ENCODE measurements at places on chromosomes 7 and 10.

GRCh38 chr10:125006188-125006680 is 64.3 kb downstream of the ZRANB1 start:
- no peak for DNase-seq

DNA sequence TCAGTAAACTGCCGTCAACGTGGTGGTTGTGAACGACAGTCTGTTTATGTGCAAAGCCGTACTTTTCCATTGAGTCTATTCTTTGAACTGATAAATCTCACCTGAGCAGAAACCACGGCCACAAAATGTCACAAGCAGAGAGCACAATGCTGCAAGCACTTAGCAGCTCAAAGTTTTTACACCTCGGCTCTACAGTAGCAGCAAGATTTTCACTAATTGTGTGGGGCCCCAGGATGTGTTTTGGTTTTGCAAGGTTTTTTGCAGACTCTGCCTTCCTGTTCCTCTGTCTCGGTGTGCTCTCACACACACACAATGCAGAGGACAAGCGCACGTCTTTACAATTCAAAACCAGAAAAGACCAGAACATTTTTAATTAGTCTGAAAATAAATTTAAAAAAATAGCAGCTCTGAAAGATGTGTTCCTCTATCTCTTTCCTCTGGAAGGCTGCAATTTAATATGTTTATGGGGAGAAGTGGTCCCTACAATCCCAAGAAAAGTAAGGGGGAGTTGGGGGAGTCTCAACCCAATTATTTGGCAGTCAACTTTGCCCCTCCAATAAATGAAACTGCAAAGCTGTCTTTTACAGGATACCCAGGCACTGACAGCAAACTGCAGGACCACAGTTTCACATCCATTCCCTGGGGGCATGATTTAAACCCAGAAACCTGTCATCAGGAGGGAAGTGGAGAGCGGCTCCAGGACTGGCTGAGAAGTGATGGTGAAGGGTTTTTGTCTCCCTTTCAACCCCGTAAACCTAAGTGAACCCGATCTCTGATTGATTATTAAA is 73.8 kb upstream of the SFMBT2 start:
- DNase-seq, result no peak

- no peak for DNase-seq
Observed at GRCh38 chr7:93156884-93157283, 8.7 kb upstream of the SAMD9L start.

DNA sequence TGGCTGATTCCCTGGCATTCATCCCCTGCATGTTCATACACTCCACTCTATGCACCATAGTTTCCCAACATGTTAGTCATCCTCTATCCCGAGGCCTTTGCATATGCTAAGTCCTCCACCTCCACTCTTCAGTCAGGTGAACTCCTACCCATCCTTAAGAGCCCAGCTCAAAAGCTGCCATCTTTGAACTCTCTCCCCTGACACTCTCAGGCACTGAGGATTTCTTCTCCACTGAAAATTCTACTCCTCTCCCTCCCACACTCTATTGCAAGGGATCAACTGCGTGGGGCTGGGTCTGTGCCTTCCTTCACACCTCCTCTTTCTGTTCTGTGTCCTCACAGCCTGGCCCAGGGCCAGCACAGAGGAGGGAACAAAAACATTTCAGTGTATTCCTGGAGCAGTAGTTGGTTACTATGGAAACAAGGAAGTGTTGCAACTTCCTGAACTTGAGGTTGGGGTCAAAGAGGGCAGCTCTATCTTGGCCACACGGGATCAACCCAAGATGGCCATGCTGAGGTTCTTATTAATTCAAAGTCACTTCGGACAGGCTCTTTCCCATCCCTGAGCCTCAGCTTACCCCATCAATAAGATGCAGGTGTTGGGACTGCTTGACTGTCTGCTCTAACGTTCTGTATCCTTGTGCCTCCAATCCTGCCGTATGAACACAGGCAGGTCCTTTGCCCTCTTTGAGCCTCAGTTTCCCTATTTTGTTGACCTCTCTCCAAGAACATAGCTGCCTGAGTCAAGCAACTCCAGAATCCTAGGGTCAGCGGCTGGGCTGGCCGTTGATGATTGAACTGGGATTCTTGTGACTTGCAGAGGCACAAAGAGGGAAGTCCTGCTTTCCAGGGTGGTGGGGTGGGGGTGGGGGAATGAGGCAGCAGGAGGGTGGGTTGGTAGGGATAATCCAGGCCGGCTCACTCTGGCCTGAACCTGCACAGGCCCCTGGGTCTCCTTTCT is 15.5 kb downstream of the ZMIZ1 start:
- DNase-seq, result no peak

- DNase-seq, result no peak
Observed at GRCh38 chr7:44955733-44956132, 23.1 kb downstream of the MYO1G start.

GRCh38 chr7:80491462-80491861 is 20.4 kb downstream of the GNAT3 start:
- no peak for DNase-seq

DNA sequence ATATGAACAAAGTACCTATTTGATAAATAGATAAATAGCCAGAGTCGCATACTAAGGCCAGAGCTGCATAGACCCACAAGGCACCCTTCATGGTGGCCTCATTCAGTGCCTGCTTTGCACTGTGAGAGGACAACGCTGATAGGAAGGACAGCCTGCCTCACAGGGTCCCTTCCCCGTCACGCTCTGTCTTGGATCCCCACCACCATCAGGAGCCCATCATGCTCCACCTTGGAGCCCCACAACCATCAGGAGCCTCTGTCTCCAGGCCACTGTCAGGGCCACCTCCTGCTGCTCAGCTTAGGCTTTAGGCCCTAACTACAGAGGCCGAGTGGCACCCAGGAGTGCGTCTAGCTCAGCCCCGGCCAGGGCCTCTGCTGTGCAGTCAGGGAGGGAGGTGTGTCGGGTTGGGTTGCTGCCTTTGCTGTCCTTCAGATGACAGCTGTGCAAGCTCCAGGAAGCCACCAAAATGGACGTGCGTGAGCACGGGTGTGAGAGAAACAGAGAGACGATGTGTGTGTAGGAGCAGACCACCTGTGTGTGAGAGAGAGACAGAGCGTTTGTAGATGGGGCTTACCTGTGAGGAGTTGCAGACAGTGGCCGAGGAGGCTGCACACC is 516.9 kb downstream of the GLRX3 start:
- no peak for DNase-seq

- no peak for DNase-seq
Observed at GRCh38 chr7:47478017-47478344, 103.9 kb downstream of the TNS3 start.

- no peak for DNase-seq
Observed at GRCh38 chr10:15605740-15606369, 113.9 kb downstream of the ITGA8 start.

DNA sequence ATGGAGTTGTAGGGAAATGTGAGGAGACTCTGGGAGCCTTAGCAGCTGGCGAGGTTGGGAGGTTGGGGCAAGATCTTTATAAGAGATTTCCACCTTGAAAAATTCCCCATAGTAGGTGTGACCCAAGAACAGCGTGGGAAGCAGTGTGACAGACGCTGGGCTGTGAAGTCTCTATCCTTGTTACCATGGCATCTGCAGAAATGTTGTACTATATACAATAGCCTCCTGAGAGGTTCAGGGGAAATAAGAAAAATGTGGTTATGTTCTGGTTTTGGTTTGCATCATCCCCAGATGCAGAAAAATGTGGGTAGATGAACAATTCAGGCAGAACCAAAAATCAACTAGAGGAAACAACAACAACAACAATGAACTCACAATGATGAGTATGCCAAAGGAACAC is 498.6 kb downstream of the SH2D4B start:
- DNase-seq, result no peak

- no peak for DNase-seq
Observed at GRCh38 chr7:151168003-151168786, 701 bp upstream of the GBX1 start.
